NCI-H1436 treated with DMSO at 0.1 percent for 48 hours (cell line): ENCODE measurements at places on chromosomes 3 and 15.

DNA sequence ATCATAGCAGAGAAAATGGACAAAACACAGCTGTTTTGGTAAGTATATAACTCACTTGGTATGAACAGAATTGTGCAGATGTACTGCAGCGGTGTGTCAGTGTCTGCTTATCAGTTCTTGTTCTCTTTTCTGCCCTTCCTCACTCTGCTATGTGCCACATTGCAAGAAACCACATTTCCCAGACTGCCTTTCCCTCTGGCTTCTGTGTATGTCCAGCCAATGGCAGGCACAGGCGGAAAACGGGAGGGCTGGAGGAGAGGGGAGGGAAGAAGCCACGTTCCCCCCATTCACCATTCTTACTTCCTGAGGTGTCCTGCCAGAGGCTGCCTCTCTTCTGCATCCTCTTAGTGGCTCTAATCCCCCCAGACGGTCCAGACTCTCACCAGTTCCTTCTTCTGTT, 15.4 kb downstream of the HHLA2 start:
- DNase-seq, result no peak

DNA sequence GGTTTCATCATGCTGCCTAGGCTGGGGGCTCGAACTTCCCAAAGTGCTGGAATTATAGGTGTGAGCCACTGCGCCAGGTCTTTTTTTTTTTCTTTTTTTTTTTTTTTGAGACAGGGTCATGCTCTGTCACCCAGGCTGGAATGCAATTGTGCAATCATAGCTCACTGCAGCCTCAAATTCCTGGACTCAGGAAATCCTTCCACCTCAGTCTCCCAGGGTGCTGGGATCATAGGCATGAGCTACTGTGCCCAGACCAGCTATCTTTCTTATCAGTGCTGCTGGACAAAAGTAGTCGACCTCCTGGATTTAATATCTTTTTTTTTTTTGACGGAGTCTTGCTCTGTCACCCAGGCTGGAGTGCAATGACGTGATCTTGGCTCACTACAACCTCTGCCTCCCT, 60.8 kb downstream of the TFDP2 start:
- DNase-seq, result no peak

DNA sequence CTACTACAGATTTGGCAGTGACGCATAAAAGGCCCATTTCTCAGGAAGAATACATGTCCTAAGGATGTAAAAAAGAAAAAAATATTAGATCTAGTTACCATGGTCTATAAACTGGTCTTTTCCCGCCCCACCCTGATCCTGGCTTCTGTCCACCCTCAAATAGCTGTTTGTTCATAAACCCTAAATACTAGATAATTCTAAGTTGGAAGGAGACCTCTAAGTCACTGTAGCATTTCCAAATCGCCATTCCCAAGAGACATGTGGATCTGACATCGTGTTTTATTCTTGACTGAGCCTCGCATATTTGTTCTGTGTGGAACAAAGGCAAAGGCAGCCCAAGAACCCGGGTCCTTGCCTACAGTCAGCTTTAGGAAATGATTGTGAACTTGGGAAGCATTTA, 49.0 kb downstream of the LMCD1 start:
- DNase-seq, result no peak

DNA sequence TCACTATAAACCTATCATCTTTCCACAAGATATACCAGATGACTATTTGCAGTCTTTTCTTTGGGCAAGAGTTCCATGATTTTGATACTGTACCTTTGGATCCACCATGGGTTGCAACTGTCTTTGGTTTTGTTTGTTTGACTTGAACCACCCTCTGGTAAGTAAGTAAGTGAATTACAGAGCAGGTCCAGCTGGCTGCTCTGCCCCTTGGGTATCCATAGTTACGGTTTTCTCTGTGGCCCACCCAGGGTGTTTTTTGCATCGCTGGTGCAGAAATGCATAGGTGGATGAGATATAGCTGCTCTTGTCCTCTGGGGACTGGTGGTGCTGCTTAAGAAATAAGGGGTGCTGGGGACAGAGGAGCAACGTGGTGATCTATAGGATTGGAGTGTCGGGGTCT, 33.8 kb downstream of the CHDH start:
- DNase-seq, result no peak

DNA sequence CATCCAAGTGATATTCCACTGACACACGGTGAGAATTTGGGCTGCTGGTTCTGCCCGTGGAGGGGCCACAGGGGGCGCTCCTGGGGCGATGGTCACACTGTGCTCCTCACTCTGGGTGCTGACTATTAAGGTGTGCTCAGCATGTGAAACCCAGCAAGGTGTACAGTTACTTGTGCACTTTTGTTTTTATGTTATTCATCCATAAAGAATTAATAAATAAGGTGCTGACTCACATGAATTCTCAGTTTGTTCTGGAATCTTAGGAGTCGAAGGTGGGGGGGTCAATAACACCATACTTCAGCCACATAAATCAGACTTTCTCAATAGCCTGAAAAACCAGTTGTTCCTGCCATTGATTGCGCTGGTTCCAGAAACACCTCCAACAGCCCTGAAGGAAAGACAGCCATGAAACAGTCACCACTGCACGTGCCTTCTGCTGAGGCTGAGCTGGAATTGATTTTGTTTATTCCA, 53.5 kb upstream of the SPATA12 start:
- no peak for DNase-seq

DNA sequence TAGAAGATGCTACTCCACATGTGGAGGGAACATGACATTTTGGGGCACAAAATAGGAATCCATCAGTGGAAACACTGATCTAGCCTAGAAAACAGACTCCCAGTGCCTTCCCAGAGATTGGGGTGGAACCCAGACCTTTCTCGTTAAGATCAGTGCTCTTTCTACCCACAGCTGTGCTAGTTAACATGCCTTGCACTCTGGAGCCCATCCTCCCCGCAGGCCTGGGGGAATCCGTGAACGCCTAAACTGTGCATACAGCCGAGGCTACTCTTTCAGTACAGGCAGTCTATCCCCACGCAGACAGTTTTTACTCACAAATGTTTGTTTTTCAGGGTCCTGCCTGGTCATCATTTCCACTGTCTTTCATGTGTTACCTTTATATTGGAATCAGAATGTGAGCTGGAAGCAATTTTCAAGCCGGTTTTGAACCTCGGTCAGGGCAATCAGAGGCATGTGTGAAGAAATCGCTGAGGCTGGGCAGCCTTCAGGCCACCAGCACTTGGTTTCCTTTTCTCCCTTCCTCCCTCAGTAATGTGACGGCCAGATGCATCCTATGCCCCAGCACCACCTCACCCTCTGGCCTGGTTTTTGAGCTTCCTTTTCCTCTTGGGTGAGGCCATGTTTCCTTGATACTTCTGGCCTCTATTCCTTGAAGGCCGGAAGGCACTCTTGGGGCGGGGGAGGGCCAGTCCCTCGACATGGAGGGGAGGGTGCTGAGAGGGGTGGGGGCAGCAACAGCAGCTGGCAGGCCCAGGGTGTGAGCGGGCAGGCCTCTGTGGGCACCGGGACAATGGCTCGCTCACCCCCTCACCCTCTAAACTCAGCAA, 123.6 kb upstream of the GALNT15 start:
- no peak for DNase-seq

DNA sequence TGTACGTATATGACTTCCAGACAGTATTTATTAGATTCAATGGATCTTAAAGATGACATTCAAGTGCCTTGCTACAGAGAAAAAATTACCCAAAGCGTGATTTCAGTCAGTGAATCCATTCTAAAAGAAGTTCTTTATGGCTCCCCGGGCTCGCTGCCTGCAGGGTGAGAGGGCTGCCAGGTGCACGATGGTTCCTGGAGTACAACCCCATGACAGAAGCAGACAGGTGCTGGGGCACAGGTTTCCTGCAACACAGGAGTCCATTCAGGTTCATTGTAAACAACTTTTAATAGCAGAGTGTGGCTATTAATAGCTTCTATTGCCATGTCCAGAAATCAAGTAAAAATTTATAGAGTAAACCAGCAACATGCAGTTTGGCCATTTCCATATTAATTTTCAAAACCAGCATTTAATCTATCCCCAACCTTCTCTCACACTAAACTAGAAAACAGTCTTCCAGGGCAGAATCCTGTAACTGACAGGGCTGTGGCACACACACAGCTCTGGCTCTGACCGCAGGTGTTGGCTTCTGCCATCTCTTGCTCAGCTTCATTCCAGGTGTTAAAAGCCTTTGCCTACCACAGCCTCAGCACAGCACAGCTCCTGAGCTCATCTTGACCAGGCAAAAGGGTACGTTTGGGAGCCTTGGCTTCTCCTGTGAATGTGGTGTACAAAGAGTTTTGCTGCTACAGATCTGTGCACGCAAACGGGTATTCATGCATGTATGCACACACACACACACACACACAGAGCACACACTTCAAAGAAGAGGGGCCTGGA, 185.9 kb downstream of the MEX3B start:
- DNase-seq, result no peak

- DNase-seq, result no peak
These were observed 593 bp upstream of the RSL24D1 start for GRCh38 chr15:55197362-55197705.

DNA sequence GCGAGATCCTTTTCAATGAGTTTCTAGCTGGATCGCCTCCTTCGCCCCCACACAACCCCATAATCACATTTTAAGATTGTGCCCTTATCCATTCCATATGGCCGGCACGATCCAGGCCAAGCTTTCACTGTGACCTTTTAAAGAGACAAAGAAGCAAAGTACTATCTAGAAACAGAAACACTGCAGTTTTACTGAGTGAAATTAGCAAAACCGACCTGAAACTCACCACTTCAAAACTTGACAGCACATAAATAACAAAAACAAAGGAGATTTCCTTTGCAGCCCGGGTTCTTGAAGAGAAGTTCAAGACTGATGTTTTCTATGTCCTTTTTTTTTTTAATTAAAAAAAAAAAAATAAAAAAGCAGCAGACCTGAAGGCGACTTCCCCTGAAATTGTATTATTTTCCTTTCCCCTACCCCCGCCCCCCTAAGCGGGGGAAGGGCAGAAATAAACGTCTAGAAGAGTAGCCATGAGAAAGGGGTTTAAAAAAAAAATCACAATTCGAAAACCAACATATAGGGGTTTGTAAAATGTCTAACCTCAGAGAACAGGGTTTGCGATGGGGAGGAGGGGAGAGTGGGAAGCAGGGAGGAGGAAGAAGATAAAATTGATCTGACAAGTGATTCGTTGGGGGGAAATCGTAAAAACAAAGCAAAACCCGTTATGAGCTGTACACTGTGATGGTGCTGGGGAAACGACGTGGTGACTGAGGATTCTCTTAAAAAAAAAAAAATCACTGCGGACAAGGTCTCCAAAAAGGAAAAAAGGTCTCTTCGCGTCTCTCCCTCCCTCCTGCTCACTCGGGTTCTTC, 1.5 kb downstream of the SATB1 start:
- DNase-seq, result no peak

DNA sequence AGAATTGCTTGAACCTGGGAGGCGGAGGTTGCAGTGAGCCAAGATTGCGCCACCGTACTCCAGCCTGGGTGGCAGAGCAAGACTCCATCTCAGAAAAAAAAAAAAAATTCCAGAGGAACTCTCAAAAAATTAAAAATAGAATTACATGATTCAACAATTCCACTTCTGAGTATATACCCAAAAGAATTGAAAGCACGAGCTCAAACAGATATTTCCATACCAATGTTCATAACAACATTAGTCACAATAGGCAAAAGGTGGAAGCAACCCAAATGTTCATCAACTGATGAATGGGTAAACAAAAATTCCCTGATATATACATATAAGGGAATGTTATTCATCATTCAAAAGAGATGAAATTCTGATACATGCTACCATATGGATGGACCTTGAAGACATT, 16.9 kb upstream of the MORF4L1 start:
- DNase-seq, result no peak

- DNase-seq, result no peak
These were observed 17.1 kb downstream of the HEXA start for GRCh38 chr15:72358650-72359171.

DNA sequence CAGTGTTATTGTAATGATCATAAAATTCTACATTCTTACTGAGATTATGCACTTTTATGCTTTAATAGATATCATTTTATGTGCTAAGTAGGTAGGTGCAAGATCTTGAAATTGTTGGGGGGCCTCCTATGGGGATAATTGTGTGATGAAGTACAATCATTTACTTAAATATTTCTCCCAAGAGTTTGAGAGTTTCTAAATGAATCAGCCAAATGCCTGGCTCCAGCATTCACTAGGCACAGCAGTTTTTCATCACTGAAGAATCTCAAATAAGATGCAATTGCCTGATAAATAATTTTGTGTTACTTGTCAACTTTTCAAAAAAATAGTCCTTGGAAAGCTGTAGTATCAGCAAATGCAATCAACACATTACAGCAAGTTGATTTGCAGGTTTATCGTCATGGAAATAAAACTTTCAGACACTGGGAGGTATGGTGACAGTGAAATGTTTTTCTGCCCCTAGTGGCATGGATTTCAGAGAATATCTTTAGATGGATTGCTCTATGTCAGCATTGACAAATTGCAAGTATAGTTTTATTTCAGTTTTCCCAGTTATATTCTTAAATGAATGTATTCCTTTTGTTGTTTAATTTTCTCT, 167.1 kb downstream of the NEK11 start:
- DNase-seq, result no peak

- no peak for DNase-seq
These were observed 3.3 kb downstream of the RHCG start for GRCh38 chr15:89492934-89493631.

- no peak for DNase-seq
These were observed 35.1 kb downstream of the TMOD3 start for GRCh38 chr15:51864408-51865056.

- no peak for DNase-seq
These were observed 5.2 kb downstream of the ITIH1 start for GRCh38 chr3:52782412-52783210.

DNA sequence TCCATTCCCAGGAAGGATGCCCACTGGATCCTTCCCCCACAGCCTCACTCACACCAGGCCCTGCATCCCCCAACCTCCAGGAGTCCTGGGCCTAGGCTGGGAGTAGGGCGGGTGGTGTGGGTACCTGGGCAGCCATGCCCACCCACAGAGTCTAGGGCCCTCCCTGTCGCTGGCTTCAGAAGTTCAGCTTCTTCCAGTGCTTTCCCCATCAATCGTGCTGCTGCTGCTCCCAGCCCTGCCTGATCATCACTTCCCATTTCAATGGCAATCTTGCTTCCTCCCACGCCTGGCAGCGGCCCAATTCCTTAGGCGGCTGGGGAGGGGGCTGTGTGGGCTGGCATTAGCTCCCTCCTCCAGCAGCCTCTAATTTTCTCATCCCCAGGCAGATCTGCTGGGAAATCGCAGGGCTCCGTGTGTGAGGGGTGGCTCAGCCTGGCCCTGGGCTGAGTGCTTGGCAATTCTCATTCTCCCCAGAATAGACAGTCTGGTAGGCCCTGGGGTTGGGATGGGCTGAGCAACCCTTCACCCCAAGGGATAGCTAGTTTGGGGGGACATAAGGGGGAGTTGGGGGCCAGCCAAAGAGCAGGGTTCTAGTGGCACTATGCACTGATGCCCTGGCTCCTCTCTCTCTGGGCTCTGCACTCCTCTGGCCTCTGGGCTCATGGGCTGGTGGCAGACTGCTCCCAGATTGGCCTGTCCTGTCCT, 66.4 kb downstream of the SCN5A start:
- no peak for DNase-seq

DNA sequence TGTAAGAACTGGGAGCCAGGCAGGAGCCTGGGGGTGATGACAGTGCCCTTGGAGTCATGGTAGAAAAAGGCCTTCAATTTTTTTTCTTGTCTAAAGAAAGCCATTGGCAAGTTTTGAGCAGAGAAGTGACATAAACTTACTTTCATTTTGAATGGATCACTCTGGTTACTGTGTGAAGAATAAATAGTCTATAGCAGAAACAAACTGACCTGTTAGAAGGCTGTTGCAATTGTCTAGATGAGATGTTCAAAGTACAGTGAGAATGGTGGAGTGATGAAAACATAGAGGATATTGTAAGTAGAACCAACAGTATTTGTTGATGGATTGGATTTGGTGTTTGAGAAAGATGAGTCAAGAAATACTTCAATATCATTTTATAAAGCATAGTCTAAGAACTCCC, 439.9 kb downstream of the TBL1XR1 start:
- DNase-seq, result no peak
